Sciatic nerve (tissue), 2 donors: ENCODE measurements at places on chromosomes 12 and 14. TPM values are rescaled to one million over a fixed set of nuclear protein-coding genes. Genes with fewer than 3 reads are reported as not detected.

The AKAP5 gene
- 0.36 TPM for total RNA-seq

DNA sequence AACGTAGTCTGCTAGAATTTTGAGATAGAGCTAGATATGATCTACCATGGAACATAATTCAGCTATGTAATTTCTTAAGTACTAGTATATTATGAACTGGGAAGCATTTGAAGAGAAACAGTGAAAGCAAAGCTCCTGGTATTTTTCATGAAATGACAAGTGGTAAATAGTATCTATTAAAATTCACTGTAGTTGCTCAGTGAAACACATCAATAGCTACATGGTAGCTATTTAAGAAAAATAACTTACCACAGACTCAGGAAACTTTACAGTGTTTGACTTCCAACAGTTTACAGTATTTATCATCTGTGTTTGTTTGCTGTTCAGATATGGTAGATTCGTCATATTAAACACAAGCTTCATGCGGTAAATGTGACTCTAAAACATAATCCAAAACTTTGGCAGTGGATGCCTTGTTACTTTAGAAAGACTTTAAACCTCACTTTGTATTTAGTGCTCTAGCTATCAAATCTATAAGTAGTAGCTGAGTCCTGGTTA is 25.2 kb downstream of the WNK1 start:
- no peak for DNase-seq

- no peak for DNase-seq
Measured at GRCh38 chr12:8553088-8553627, 12.5 kb upstream of the CLEC4E start.

The RNU4-1 gene
- total RNA-seq = 1,748 TPM

- no peak for DNase-seq
Measured at GRCh38 chr12:42790761-42791151, 201.2 kb upstream of the PRICKLE1 start.

The RFLNA gene
- total RNA-seq = 28.1 TPM

DNA sequence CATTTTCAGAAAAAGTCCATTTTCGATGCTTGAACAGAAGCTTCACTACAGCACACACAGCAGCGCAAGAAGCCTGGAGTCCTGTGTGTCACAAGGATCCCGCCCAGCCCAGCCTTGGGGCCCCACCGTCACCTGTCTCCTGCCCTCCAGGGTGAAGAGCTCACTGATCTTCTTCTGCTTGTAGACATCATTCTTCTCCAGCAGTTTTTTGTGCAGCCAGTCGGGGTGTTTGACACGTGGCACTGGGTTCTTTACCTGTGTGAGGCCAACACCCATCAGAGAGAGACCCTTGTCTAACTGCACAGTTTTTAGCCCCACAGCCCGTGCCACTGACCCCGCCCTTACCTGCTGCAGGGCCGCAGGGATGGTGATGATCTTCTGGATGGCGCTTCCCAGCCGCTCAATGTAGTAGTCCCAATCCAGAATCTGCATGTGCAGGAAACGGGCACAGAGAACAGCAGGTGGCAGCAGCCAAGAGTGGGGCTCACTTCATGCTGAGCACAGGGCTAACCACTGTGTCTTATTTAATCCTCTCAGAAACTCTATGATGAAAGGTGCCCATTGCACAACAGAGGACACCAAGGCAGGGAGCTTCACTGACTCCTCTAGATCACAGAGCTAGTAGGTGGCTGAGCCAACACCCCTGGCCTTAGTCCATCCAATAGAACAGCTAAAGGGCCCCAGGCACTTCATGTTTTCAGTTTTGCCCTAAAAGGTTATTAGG is 30.0 kb downstream of the POLE start:
- DNase-seq = no peak

GRCh38 chr14:59321626-59321949 is 133.1 kb downstream of the DAAM1 start:
- DNase-seq = no peak
